EL (cell line): ENCODE measurements at places on chromosomes 6 and 20.

- DNase-seq = peak; percentile 77
These were observed 80.4 kb upstream of the ZNF184 start for GRCh38 chr6:27553123-27553904.

GRCh38 chr6:44039191-44039719 lies 88.0 kb downstream of the MRPL14 start:
- no peak for DNase-seq

- DNase-seq = no peak
These were observed 257.4 kb downstream of the THBS2 start for GRCh38 chr6:168996356-168996625.

- DNase-seq = no peak
These were observed 40.1 kb downstream of the ADNP start for GRCh38 chr20:50891138-50891537.

- DNase-seq = peak; percentile 68
These were observed 8.9 kb downstream of the VSTM2L start for GRCh38 chr20:37911838-37912281.

DNA sequence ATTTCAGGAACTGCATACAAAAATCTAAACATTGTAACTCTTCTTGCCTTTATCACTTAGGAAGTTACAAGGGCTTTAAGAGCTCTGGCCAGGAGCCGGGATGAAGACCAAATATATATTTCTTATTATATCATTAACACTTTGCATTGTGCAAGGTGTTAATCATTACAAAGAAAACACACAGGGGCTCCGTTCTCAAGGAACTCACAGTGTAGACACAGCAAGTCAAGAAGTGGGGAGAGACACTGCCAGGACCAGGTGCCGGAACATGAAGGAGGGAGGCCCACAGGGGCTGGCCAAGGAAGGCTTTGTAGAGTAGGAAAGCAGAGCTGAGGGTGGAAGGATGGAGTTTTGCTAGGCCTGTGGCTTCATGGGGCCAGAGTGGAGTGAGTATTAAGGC lies 17.4 kb downstream of the ITPR3 start:
- DNase-seq = no peak

- DNase-seq = no peak
These were observed 263.4 kb downstream of the NKAIN2 start for GRCh38 chr6:124066946-124067552.

DNA sequence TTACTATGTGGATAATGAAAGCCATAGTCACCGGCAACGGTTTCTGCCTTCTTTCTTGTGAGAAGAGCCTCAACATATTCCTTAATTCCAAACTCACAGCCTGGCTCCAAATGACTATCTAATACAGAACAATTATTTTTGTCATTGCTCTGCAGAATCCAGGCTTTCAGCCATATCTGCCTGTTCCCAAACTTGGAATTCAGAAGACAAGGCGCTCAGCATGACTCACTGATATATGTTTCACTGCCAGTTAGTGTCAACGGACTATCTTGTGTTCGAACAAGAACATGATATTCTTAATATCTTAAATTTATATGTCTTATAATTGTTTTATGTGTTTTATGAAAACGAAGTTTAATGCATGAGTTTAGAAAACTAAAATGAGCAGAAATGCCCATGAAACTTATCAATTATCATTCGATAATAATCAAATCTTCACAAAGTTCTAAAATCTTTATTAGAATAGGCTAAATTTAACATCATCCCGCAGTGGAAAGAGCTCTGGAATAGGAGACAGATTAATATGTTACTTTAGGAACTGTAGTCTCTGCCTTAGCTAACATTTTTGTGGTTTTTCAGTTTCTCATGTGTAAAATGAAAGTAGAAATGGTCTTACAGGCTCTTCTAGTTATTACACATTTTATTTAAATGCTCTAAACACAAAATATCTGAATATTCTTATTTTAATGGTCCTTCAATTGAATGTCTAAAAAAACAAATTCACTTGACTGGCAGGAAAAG lies 669.3 kb upstream of the GJE1 start:
- peak; percentile 20 for DNase-seq

DNA sequence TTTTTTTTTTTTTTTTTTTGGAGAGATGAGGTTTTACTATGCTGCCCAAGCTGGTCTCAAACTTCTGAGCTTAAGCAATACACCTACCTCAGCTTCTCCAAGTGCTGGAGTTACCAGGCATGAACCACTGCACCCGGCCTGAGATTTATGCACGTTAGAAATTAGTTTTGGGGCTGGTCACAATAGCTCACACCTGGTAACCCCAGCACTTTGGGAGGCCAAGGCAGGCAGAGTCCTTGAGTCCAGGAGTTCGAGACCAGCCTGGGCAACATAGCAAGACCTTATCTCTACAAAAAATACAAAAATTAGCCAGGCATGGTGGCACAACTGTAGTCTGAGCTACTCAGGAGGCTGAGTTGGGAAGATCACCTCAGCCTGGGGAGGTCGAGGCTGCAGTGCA lies 51.9 kb downstream of the CD24 start:
- DNase-seq = no peak

DNA sequence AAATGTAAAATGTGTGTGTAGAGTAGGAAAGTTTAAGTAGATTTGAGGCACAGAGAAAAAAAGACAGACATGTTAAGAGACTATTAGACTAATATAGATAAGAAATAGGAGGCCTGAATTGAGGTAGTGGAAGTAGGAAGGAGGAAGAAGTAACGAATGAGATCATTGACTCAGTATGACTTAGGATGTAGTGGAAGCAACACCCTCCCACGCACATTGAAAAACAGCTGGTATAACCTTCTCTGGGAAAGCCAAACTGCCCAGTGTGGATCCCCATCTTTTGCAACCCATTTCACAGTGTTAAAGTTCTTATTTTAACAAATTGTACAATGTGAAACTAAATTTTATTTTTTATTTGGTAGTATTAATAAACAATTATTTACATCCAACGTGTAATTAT lies 89.1 kb downstream of the GRIK2 start:
- DNase-seq = no peak

DNA sequence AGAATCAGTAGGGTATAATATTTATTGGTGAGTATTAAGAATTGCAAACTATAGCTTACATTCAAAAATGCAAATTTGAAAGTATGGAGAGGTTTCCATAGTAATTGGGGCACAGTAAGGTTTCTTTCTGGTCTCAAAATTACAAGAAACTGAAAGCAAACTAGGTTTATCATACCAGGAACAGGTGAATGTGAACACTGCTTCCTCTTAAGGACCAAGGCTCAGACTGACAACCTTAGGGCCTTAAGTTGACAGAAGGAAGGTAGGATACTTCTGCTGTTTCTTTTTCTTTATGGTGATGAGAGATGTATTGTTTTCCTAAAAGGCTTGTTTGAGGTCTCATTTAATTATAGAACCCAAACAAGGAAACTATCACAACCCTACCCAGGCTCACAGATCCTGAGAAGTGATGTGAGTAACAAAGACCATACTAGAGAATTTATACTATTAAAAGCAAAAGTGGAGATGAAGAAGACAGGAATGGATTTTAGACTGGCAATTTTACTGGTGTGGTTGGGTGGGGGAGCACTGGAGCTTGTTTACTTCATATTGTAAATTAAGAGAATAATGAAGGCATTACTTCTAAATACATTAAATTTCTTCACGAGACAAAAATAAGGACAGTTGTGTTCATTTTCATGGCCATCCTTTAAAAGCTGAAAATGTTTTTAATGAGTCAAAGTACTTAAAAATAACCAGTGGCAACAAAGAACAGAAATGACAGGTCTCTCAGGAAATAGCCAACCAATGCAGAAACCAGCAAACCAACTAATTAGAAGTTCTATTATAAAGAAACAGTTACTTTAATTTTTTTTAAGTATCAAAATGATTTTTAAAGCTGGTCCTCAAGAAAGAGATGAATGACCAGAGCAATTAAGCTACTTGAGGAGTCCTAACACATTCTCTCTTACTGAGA lies 21.3 kb downstream of the STAU1 start:
- no peak for DNase-seq

DNA sequence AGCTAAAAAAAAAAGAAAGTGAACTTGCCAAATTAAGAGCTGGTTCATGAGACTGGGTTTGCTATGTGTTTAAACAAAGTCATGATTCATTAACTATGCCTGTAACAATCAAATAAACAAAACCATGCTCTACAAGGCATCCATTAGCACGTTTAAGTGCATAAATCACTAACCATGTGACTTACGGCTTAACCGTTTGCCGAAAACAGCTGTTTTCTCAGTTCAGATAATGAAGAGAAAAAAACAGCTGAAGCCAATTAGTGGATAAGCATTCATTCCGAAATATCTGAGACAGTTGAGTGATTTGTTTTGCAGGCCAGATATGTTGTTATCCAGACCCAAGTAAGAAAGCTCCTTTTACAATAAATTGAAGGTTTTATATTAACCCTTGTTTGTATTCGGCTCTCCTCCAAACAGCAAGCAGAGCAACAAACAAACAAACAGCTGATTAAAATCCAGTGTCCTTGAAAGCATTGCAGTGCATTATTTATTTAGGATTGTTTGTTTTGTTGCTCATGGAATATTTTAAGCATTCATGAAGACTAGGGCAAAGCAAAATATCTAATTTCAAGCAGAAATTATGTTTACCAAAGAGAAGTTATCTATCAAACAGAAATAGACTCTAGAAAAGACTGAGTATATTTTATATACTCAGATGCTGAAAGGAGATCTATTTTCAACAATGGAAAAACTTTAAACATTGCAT lies 343.5 kb downstream of the RFPL4B start:
- peak; percentile 68 for DNase-seq

- DNase-seq = no peak
These were observed 544.6 kb upstream of the BTBD3 start for GRCh38 chr20:11372876-11373790.

- peak; percentile 39 for DNase-seq
These were observed 87.5 kb downstream of the ZFP64 start for GRCh38 chr20:52103913-52104545.

GRCh38 chr6:128069188-128069587 lies 168.3 kb upstream of the THEMIS start:
- peak; percentile 57 for DNase-seq

DNA sequence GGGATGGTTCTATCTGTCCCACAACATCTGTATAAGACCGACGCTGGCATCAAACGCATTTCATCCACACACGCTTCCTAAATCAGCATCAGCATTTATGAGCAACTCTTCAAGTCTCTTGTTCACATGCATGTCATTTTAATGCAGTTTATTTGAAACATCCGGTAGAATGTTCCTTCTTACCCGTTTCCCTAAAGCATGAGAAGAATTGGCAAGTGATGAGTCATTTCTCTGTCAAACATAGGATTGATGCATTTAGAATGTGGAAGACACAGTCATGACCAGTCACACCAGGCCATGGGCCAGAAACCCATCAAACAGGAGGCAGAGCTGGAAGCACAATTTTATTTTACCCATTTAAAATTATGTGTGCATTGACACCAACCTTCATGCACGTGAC lies 122.8 kb downstream of the UST start:
- DNase-seq = peak; percentile 97

GRCh38 chr6:46299253-46299652 lies 128.5 kb upstream of the ENPP5 start:
- DNase-seq = no peak

DNA sequence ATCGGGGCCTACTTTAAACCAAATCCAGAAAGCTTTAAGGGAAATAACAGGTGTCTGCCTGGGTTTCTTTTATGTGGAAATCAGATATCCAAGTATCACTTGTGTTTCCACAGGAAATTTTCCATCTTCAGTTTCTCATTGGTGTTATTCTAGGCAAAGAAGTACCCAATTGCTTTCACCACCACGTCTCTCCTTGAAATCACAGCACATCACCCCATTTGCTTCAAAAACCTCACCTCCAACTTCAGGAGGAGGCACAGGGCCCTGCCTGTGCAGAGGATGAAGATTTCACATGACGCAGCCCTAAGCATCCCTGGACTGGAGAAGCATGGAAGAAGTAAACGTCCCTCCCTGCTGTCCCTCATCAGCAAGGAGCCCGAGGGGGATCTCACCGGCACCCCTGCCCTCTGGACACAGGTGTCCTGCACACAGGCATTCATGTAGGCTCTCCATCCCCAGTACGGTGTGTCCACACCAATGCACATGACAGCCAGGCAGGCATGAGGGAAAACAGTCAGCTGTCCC lies 182.3 kb downstream of the TBXT start:
- no peak for DNase-seq
